ENCODE measurements at places on chromosomes 12 and 14. TPM values are rescaled to one million over a fixed set of nuclear protein-coding genes. Genes with fewer than 3 reads are reported as not detected.

The CLEC2B gene
- 0.66 TPM for total RNA-seq

The KCNH3 gene
- 1.3 TPM for total RNA-seq

The PAPLN gene
- total RNA-seq = 9.6 TPM

The MORN3 gene
- not detected for total RNA-seq

The OR6C4 gene
- not detected for total RNA-seq

DNA sequence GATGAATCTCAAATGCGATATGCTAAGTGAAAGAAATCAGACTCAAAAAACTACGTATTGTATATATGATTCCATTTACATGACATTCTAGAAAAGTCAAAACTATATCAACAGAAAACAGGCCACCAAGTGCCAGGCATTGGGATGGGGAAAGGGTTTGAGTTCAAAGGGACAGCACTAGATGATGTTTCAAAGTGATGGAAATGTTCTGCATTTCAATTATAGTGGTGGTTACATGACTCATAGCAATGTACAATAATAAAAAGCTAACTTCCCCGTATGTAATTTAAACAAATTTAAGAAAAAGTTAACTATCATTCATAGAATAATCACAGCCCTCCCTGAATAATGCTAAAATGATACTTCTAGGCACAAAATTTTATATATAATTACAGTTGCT is 13.5 kb downstream of the HECTD1 start:
- no peak overlapping the region for H3K4me3 ChIP-seq
- H3K27me3 ChIP-seq = no peaks in the 10 kb centered on the region
- peaks cover 26% of the 10 kb centered on the region for H3K4me1 ChIP-seq
- no peaks in the 10 kb centered on the region for H3K36me3 ChIP-seq
- DNase-seq = no peak
- no peak overlapping the region for H3K27ac ChIP-seq

- H3K4me3 ChIP-seq = no peak overlapping the region
- no peaks in the 10 kb centered on the region for H3K36me3 ChIP-seq
- H3K27me3 ChIP-seq = no peaks in the 10 kb centered on the region
- no peak overlapping the region for H3K27ac ChIP-seq
- no peaks in the 10 kb centered on the region for H3K4me1 ChIP-seq
- no peak for DNase-seq
Measured at GRCh38 chr12:109653890-109654289, 59.7 kb upstream of the FAM222A start.

GRCh38 chr14:104887623-104888488 is 22.8 kb downstream of the CEP170B start:
- H3K36me3 ChIP-seq = no peaks in the 10 kb centered on the region
- no peaks in the 10 kb centered on the region for H3K27me3 ChIP-seq
- no peak overlapping the region for H3K4me3 ChIP-seq
- H3K27ac ChIP-seq = no peak overlapping the region

DNA sequence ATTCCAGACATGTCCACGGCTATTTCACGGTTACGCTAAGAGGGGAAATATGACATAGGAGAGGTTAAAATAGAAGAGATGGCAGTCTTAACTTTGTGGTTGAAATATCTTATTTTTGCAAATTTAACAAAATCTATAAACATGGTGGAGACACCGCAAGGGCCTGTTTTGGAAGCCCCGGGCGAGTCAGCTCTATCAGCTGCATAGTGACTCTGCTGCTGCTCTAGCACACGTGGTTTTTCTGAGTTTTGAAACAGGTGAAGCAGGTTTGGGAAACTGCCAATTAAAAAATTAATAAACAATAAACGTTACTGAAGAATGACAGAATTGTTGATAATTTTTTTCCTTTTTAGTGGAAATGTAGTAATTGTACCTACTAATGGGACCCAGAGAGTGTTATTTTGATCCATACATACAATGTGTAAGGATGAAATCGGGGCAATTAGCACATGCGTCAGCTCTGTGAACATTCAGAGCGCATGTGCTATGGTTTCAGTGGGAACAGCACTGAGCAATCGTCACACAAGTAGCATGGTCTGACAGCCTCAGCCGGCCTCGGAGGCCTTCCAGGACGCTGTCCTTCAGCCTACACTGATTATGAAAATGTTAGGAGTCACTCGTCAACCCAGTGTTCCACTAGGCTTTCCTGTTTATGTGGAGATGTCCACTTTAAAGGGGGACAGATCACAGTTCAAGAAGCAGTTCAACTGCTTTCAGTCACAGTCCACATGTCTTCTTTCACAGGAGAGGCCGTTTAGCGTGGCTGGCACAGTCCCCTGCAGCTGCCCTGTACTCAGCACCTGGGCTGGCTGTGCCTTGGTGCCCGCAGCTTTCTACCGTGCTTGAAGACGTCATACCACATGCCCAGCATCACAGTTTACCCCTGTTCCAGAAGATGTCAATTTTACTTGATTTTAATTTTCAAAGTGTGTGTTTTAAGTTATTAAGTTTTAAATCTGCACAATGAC is 51.8 kb downstream of the MOK start:
- H3K27me3 ChIP-seq = no peaks in the 10 kb centered on the region
- DNase-seq = peak; percentile 71
- no peaks in the 10 kb centered on the region for H3K36me3 ChIP-seq

DNA sequence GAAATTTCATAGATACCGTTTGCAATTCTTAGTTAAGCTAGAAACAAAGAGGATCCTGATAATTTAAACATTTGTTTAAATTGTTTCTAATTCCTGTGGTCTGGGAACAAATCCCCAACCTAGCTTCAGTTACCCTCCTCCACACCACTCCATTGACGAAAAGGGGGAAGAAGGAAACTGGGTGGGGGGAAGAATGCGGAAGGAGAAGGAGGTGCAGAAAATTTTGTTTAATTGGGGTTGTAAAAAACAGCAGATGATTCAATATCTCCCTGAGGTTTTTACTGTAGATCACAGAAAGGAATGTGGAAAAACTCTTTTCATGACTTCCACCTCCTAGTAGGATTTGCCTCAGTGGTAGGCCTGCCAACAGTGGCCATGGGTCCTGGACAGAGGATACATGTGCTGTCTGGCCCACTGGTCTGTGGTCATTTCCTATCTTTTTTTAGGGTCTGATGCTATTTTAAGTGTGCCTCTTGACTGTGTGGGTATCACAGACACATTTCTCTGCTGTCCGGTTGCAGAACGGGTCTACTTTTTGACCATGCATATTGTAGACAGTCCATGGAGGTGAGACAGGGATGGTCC is 122.9 kb upstream of the PCED1B start:
- no peak overlapping the region for H3K27ac ChIP-seq
- no peaks in the 10 kb centered on the region for H3K27me3 ChIP-seq
- no peaks in the 10 kb centered on the region for H3K36me3 ChIP-seq
- no peak overlapping the region for H3K4me3 ChIP-seq

DNA sequence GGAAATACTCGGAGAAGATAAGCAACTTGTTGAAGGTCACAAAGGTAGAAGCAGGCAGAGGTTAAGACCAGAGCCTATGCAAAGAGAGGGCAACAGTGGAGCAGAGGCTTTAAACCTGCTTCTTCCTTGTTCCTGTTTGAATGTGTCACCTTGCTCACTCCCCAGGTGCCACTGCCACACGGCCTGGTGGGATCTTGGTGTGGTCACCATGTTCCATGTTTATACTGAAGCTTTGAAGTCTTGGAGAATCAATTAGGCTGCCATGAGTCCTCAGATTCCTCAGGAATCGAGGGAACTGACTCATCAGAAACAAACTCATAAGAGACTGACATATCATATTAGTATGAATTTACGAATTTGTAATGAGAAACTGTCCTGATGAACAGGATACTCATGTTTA is 46.8 kb downstream of the IQSEC3 start:
- no peak overlapping the region for H3K27ac ChIP-seq
- no peaks in the 10 kb centered on the region for H3K36me3 ChIP-seq
- no peak for DNase-seq
- H3K27me3 ChIP-seq = no peaks in the 10 kb centered on the region
- H3K4me1 ChIP-seq = no peaks in the 10 kb centered on the region

GRCh38 chr12:113242026-113242418 is 20.8 kb downstream of the TPCN1 start:
- DNase-seq = peak; percentile 92
- peak overlapping the region; percentile 94 for H3K27ac ChIP-seq
- H3K36me3 ChIP-seq = no peaks in the 10 kb centered on the region
- peaks cover 78% of the 10 kb centered on the region for H3K4me1 ChIP-seq
- H3K4me3 ChIP-seq = no peak overlapping the region

GRCh38 chr12:22318108-22318737 is 16.3 kb downstream of the ST8SIA1 start:
- no peaks in the 10 kb centered on the region for H3K27me3 ChIP-seq
- H3K4me1 ChIP-seq = no peaks in the 10 kb centered on the region
- no peak overlapping the region for H3K4me3 ChIP-seq
- no peak for DNase-seq
- H3K27ac ChIP-seq = no peak overlapping the region

GRCh38 chr14:105391541-105391940 is 6.8 kb upstream of the TEX22 start:
- H3K27me3 ChIP-seq = no peaks in the 10 kb centered on the region
- no peaks in the 10 kb centered on the region for H3K36me3 ChIP-seq
- no peak overlapping the region for H3K4me3 ChIP-seq
- H3K27ac ChIP-seq = no peak overlapping the region

GRCh38 chr12:57430112-57430930 is 522 bp downstream of the R3HDM2 start:
- peak overlapping the region; percentile 28 for H3K4me3 ChIP-seq
- H3K4me1 ChIP-seq = peaks cover 24% of the 10 kb centered on the region
- peak; percentile 63 for DNase-seq
- no peaks in the 10 kb centered on the region for H3K27me3 ChIP-seq
- no peaks in the 10 kb centered on the region for H3K36me3 ChIP-seq
- peak overlapping the region; percentile 92 for H3K27ac ChIP-seq

GRCh38 chr12:49917166-49917787 is 13.6 kb upstream of the FAIM2 start:
- no peak overlapping the region for H3K27ac ChIP-seq
- no peaks in the 10 kb centered on the region for H3K4me1 ChIP-seq
- no peak overlapping the region for H3K4me3 ChIP-seq
- DNase-seq = no peak
- no peaks in the 10 kb centered on the region for H3K27me3 ChIP-seq

GRCh38 chr14:100784523-100785337 is 41.2 kb upstream of the MEG3 start:
- H3K4me1 ChIP-seq = peaks cover 11% of the 10 kb centered on the region
- no peak overlapping the region for H3K4me3 ChIP-seq
- H3K27ac ChIP-seq = no peak overlapping the region
- H3K36me3 ChIP-seq = no peaks in the 10 kb centered on the region
- DNase-seq = no peak

DNA sequence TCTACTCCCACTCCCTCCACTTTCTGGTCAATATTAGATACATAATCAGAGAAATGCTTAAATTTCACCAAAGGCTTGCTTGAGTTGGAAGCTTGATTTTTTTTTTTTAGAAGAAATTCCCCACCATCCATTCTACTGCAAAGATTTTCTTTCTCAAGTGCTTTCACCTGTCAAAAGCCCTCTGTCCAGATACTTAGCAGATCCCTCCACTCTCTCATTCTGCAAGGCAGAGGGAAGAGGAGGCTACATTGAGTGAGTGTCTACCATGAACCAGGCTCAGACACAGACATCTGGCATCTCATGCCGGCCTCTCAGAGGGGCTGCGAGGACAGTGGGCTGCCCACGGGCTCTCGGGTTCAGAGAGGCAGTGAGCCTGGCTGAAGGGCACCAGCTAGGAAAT is 127.6 kb upstream of the GSC start:
- H3K4me3 ChIP-seq = no peak overlapping the region
- DNase-seq = no peak
- no peaks in the 10 kb centered on the region for H3K4me1 ChIP-seq
- H3K27me3 ChIP-seq = peaks cover 4% of the 10 kb centered on the region

- H3K27me3 ChIP-seq = no peaks in the 10 kb centered on the region
- H3K27ac ChIP-seq = peak overlapping the region; percentile 80
- no peak for DNase-seq
- no peak overlapping the region for H3K4me3 ChIP-seq
Measured at GRCh38 chr14:61474701-61475100, 153.3 kb downstream of the PRKCH start.

Measured in body of pancreas (tissue), 4 donors.